Ovary (tissue), 10 donors: ENCODE measurements at places on chromosomes 4 and X. TPM values are rescaled to one million over a fixed set of nuclear protein-coding genes. Genes with fewer than 3 reads are reported as not detected.

Gene DMRTC1B
- total RNA-seq: 5.6 TPM

Gene PLK4
- 0.78 TPM for total RNA-seq

Gene TRPC5OS
- total RNA-seq: not detected

GRCh38 chrX:32894679-32895078 is 316.7 kb downstream of the DMD start:
- DNase-seq: no peak
- no peak overlapping the region for H3K4me3 ChIP-seq
- no peaks in the 10 kb centered on the region for H3K36me3 ChIP-seq
- no peaks in the 10 kb centered on the region for H3K27me3 ChIP-seq

GRCh38 chrX:40383969-40384368 is 196.8 kb upstream of the ATP6AP2 start:
- H3K4me1 ChIP-seq: no peaks in the 10 kb centered on the region
- no peaks in the 10 kb centered on the region for H3K36me3 ChIP-seq

DNA sequence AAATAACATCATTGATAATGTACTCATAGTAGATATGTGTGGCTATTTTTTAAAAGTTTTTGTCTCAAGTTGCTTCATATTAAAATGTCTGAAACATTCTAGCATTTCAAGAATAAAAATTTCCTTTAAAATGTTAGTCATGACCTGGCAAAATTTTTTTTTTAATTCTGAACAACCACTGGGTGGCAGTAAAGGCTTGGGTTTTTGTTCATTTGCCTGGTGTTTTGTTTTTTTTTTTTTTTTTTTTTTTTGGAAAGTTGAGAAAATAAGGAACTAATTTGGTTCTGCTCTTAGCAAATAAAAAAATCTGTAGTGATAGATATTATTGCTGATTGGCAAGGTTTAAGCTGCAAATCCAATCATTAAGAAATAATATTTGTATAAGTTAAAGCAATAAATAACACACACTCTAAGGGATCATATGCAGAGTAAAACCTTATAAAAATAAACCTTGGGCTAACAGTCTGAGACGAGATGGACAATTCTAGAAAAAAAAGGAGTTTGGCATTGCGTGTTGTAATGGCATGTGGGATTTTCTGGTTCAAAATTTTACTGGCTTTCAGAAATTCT is 81.4 kb downstream of the CEP44 start:
- H3K4me1 ChIP-seq: no peaks in the 10 kb centered on the region
- no peak for DNase-seq
- H3K36me3 ChIP-seq: no peaks in the 10 kb centered on the region
- no peaks in the 10 kb centered on the region for H3K27me3 ChIP-seq
- H3K27ac ChIP-seq: no peak overlapping the region
- no peak overlapping the region for H3K4me3 ChIP-seq

GRCh38 chrX:100409610-100410590 is at the start of gene PCDH19:
Gene PCDH19 (minus strand): TSS chrX:100410273. CDS start chrX:100408597, 1,676 bp downstream.
- no peaks in the 10 kb centered on the region for H3K36me3 ChIP-seq
- H3K27me3 ChIP-seq: no peaks in the 10 kb centered on the region
- peak within 1 kb of the TSS; percentile 28 for H3K4me3 ChIP-seq
- peaks cover 2% of the 10 kb centered on the region for H3K4me1 ChIP-seq
- DNase-seq: peak; percentile 68

DNA sequence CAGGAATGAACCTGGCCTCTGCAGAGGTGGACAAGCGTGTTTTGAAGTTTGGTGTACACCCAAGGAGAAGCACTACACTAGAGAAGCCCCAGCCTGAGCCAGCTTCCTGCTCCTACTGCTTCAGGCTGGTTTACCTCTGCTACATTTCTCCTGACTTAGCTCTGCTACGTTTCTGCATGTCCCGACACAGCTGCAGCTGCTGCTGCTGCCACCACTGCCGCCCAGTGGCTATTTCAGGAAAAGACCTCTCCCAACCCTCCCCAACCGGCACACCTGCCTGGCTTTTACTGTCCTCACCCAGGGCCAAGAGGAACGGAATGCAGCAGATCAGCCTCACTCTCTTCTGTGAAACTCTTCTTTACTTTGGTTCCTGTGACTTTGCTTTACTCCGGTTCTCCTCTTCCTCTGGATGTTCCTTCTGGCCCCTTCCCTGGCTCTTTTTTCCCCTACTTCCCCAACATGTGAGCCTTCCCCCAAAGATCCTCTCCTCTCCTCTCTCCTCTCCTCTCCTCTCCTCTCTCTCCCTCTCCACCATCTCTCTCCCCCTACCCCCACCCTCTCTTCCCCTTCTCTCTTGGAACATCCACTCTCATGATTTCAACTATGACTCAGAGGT is 3.1 kb upstream of the P2RY4 start:
- H3K27me3 ChIP-seq: no peaks in the 10 kb centered on the region
- H3K36me3 ChIP-seq: no peaks in the 10 kb centered on the region
- peak; percentile 25 for DNase-seq
- no peak overlapping the region for H3K27ac ChIP-seq
- H3K4me3 ChIP-seq: no peak overlapping the region

GRCh38 chr4:147361726-147362125 is 119.2 kb upstream of the EDNRA start:
- no peak overlapping the region for H3K4me3 ChIP-seq
- no peaks in the 10 kb centered on the region for H3K27me3 ChIP-seq
- DNase-seq: peak; percentile 53
- no peaks in the 10 kb centered on the region for H3K36me3 ChIP-seq

DNA sequence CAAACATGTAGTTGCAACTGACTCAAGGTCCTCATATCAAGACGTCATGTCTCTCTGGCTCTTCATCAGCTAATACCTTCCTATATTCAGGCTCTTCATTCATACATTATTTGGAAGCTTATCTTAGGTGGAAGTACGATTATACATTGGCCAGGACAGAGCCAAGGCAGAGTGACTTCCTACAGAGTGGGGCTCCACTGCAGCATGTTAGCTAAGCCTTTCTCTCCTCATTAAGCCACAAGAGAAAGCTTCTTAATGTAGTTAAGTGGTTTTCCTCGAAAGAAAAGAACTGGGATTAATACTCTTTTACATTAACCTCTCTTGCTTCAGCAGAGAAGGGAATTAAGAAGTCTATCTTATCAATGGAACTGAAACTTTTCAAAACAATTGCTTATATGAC is 15.0 kb downstream of the C4orf33 start:
- no peak overlapping the region for H3K4me3 ChIP-seq
- H3K27me3 ChIP-seq: no peaks in the 10 kb centered on the region
- H3K27ac ChIP-seq: no peak overlapping the region
- H3K4me1 ChIP-seq: no peaks in the 10 kb centered on the region

GRCh38 chrX:16705370-16705769 is 7.1 kb downstream of the CTPS2 start:
- H3K27ac ChIP-seq: no peak overlapping the region
- no peaks in the 10 kb centered on the region for H3K27me3 ChIP-seq
- H3K4me1 ChIP-seq: no peaks in the 10 kb centered on the region
- no peak overlapping the region for H3K4me3 ChIP-seq
- H3K36me3 ChIP-seq: no peaks in the 10 kb centered on the region
- DNase-seq: no peak

DNA sequence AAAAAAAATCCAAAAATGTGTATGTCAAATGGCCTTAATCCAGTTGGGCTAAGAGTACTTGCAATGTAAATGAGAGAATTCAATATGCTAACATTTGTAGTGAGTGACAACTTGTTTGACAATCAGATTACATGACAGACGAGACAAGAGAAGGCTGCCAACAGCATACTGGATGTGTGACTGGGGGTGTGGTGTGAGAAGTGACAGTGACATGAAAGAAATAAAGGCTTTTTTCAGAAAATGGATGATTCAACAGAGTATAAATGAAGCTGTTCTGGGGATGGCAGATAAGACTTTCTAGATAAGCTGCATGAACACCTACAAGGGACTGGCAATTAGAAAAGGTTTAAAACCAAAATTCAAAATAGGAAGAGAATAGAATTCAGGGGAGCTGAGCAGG is 143.4 kb downstream of the CENPC start:
- H3K36me3 ChIP-seq: no peaks in the 10 kb centered on the region
- no peak for DNase-seq
- H3K4me1 ChIP-seq: no peaks in the 10 kb centered on the region

DNA sequence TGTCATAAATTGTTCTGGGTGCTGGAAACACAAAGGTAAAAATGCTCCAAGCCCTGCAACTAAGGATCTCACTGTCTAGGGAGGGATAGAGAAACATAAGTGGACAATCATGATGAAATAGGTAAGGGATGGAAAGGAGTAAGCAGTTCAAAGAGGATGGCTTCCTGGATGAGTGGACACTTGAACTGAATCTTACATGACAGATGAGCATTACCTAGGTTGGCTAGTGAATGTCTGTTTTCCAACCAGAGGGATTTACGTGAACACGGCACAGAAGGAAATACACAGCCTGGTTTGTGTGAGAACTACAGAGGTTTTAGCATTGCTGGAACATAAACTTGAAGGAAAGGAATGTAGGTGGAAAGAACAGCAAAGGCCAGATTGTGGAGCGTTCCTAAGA is 150.2 kb upstream of the GALNT7 start:
- H3K36me3 ChIP-seq: no peaks in the 10 kb centered on the region
- no peak overlapping the region for H3K4me3 ChIP-seq
- no peaks in the 10 kb centered on the region for H3K4me1 ChIP-seq
- no peak for DNase-seq

DNA sequence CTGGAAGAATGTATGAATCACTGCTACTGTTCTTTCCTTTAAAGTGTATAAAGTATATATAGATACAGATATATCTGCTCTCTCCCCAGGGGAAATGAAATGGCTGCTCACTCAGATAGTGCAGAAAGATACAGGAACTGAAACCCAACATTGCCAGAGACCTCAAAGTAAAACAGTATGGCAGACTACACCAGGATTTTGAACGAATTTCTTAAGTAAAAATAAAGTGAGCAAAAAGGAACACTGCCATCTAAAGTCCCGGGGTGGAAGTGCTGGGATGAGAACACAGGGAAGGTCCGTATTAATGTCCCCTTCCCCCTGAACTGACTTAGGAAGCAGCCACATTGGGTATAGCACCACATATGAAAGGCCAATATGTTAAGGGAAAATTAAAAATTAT is 93.4 kb downstream of the TMA16 start:
- H3K4me3 ChIP-seq: no peak overlapping the region
- H3K27me3 ChIP-seq: no peaks in the 10 kb centered on the region
- DNase-seq: no peak
- H3K27ac ChIP-seq: no peak overlapping the region
- H3K36me3 ChIP-seq: no peaks in the 10 kb centered on the region

GRCh38 chr4:10082047-10082446 is 34.6 kb downstream of the WDR1 start:
- H3K27ac ChIP-seq: no peak overlapping the region
- H3K36me3 ChIP-seq: no peaks in the 10 kb centered on the region
- H3K4me1 ChIP-seq: no peaks in the 10 kb centered on the region
- H3K27me3 ChIP-seq: no peaks in the 10 kb centered on the region
- H3K4me3 ChIP-seq: no peak overlapping the region
- DNase-seq: no peak

- H3K36me3 ChIP-seq: no peaks in the 10 kb centered on the region
- DNase-seq: no peak
- H3K27me3 ChIP-seq: no peaks in the 10 kb centered on the region
These were observed 55.7 kb downstream of the SEPSECS start for GRCh38 chr4:25104591-25104990.

DNA sequence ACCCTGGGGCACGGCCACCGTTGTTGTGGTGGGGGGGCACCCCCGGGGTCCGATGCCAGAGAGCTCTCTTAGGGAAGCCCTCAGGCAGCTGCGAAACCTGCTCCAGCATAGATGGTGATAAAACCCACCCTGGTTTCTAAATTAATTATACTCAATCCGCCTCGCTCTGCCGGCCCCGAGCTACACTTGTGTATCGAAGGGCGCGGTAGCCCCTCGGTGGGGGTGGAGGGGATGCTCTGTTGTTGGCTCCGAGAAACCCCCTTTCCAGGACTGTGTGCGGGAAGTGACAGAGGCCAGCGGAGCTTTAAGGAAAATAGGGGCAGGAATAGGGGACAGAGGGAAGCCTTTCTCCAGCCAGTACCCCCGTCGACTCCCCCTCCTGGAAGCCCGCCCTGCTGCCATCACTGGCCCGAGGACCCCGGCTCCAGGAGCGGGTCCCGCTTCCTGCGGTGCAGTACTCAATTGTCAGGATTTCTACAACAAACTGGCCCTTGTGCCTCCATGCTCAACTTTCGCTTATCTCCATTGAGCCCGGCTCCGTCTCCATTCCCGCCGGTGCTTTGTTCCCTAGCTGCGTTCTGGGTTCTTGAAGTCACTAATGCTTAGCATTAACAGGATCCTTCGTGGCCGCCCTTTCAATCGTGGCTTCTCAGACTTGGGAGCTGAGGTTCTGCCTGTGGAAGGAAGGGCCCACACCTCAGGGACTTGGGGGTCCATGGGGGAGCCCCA is 408.2 kb downstream of the BCOR start:
- no peaks in the 10 kb centered on the region for H3K36me3 ChIP-seq
- no peak overlapping the region for H3K27ac ChIP-seq

GRCh38 chr4:152095701-152096070 is 334.9 kb upstream of the GATB start:
- no peaks in the 10 kb centered on the region for H3K27me3 ChIP-seq
- H3K4me1 ChIP-seq: no peaks in the 10 kb centered on the region
- DNase-seq: no peak
- H3K27ac ChIP-seq: no peak overlapping the region

DNA sequence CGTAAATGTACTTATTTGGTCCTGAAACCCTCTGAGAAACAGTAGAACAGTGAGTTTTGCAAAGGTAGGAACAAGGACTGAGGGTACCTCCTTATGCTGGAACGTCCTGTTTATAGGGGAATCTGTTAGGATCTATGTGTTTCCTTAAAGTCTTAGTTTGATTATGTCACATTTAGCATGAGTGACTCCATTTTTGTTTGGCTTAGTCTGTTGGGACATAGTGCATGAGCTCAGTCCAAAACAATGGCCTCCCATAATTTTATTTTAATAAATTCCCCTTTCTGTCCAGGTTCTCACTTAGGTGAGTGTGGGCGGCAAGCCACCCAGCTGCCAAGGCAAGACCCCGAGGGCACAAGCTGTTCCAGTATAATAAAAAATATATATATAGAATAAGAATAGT is 27.7 kb downstream of the HTT-AS start:
- DNase-seq: no peak
- no peaks in the 10 kb centered on the region for H3K27me3 ChIP-seq
- H3K4me1 ChIP-seq: no peaks in the 10 kb centered on the region
- no peak overlapping the region for H3K4me3 ChIP-seq

- H3K27ac ChIP-seq: no peak overlapping the region
- no peak overlapping the region for H3K4me3 ChIP-seq
- H3K4me1 ChIP-seq: peaks cover 1% of the 10 kb centered on the region
- DNase-seq: no peak
These were observed 3.4 kb upstream of the IGBP1 start for GRCh38 chrX:70129816-70130215.

- H3K27ac ChIP-seq: no peak overlapping the region
- no peak for DNase-seq
- no peaks in the 10 kb centered on the region for H3K27me3 ChIP-seq
- no peaks in the 10 kb centered on the region for H3K4me1 ChIP-seq
These were observed 47.4 kb upstream of the APOOL start for GRCh38 chrX:84956304-84956703.

- no peaks in the 10 kb centered on the region for H3K36me3 ChIP-seq
- no peak overlapping the region for H3K4me3 ChIP-seq
- no peak overlapping the region for H3K27ac ChIP-seq
- H3K4me1 ChIP-seq: no peaks in the 10 kb centered on the region
- no peak for DNase-seq
These were observed 16.7 kb upstream of the FRAS1 start for GRCh38 chr4:78040431-78040830.

- no peaks in the 10 kb centered on the region for H3K27me3 ChIP-seq
- H3K27ac ChIP-seq: no peak overlapping the region
- no peaks in the 10 kb centered on the region for H3K4me1 ChIP-seq
- no peak for DNase-seq
- H3K36me3 ChIP-seq: no peaks in the 10 kb centered on the region
These were observed 5.4 kb downstream of the UGT2B4 start for GRCh38 chr4:69490271-69490670.
